Kidney glomerular epithelial cell (primary cell): ENCODE measurements at places on chromosomes 6 and 20.

- no peak for DNase-seq
Measured at GRCh38 chr6:155122199-155122950, 127.3 kb downstream of the TIAM2 start.

DNA sequence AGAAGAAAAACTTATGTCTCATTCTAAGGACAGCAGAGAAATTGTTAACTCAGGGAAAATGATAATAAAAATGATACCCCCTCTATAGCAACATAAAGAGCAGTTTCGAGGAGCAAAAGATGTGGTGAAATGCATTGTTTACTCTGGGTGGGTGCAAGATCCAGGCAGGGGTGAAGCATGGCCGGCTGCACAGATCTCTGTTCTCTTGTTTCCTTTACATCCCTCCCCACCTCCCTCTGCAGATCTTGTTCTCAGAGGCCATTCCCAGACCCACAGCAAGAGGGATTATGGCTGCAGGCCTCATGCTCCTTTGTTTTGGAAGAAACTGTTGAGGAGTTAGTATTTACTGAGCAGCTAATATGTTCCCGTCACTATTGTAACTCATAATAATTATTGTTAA is 1.8 kb downstream of the BTN3A1 start:
- DNase-seq, result no peak

DNA sequence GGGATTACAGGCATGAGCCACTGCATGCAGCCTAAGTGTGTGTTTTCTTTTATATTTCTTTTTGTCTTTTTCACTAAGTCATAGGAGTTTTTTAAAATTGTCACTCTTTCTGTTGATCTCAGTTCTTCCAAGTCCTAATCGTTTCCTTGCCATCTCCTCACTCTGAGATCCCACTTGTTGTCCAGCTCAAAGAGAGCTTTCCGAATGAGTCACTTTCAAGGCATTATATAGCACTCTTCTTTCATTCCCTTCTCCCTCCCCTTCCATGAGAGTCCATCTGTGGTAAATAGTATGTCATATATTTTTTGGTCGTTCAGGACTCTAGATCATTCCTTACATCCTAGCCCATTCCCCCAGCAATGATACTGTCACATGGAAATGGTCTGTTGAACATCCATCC is 4.3 kb downstream of the VAPB start:
- no peak for DNase-seq

GRCh38 chr6:119334535-119335264 is 14.9 kb downstream of the MAN1A1 start:
- DNase-seq, result no peak

DNA sequence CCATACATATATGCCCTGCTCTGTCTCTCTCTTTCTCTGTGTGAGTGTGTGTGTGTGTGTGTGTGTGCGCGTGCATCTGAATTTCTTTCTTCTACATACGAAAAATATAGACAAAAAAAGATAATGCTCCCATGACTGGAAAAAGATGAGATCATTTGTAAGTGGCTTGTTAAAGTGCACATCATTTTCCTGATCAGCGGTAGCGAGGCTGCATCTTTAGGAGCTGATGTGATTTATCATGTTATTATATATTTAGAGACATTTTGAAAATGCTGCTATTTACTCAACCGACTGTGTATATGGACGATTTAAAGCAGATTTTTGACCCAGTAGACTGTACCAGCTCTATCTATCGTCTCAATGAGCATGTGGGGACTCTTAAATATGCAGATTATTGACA is 265.3 kb downstream of the TSHZ2 start:
- no peak for DNase-seq

- peak; percentile 34 for DNase-seq
Measured at GRCh38 chr6:117399924-117400323, 25.8 kb downstream of the ROS1 start.

- DNase-seq, result no peak
Measured at GRCh38 chr20:62666736-62667529, 24.6 kb downstream of the SLCO4A1 start.

DNA sequence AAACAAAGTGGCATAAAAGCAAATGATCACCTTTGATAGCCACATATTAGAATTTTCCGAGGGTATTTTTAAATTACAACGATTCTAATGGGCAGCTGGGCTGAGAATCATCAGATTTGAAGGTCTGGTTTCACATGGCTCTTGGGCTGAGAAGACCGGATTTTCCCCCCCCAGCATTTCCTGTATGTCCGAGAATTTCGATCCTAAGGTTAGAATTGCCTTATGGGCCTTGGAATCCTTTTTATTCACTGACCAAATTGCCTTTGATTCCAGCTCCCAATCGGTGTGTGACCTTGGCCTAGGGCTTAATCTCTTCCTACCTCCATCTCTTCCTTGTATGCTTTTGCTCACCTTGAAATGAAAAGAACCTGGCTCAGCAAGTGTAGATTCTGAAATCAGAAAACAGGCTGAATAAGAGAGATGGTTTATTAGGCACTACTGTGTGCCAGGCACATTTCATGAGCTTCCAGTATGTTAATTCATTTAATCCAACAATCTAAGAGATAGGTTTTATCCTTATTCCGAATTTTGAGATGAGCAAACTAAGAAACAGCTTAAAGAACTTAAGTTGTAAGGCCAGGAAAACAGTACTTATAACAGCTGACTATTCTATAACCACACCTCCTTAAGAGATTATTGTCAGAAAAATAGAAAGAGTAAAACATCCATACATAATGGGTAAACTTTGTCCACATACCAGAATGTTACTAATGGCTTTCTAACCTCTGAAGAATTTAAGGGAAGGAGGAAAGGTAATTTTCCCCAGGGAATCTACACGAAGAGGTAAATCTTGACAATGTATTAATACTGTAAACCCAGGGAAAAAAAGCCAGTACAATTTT is 39.4 kb downstream of the HFE start:
- DNase-seq, result no peak

- peak; percentile 85 for DNase-seq
Measured at GRCh38 chr6:165178056-165178455, 131.3 kb downstream of the C6orf118 start.

- no peak for DNase-seq
Measured at GRCh38 chr6:90484385-90484784, 102.5 kb downstream of the MAP3K7 start.

- DNase-seq, result no peak
Measured at GRCh38 chr6:14025160-14025559, 92.4 kb upstream of the CD83 start.

GRCh38 chr6:7107578-7108195 is at the start of gene RREB1:
Gene RREB1 (plus strand): TSS chr6:7107961. CDS start chr6:7181912, 73,951 bp downstream.
- DNase-seq, result peak; percentile 45

DNA sequence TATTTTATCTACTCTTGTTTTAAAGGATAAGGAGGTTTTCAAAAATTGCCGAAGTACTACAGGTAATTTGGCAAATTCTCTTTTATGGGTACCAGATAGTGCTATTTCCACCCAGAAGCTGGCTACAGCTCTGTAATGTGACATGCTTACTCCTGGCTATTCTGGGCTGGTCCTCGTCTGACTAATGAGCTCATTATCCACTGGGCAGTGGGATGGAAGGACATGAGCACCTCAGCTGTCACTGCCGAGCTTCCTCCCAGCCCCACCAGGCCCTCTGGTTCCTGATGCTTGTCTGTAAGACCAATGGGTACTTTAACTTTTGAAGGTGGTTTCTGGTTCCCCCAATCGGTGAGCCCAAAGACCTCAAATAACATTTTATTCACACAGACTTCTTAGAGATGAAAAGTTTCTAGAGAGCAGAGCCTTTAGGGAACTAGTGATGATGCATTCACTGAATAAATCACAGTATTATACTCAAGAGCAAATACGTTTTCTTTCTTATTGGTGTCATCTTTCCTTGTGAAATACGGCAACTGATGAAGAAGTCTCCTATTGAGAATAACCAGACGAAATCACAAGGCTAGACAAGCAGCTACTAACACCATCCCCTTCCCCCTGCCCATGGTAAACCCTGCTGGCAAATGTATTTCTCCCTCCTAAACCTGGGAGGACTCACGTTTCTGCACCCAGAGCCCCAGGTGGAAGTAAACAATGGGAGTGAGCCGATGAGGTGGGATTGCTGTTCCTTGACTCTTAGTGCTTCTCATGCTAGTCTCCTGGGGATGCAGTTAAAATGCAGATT is 80.8 kb downstream of the SLC22A3 start:
- DNase-seq, result no peak

- DNase-seq, result no peak
Measured at GRCh38 chr20:7159903-7160302, 392.4 kb downstream of the BMP2 start.

DNA sequence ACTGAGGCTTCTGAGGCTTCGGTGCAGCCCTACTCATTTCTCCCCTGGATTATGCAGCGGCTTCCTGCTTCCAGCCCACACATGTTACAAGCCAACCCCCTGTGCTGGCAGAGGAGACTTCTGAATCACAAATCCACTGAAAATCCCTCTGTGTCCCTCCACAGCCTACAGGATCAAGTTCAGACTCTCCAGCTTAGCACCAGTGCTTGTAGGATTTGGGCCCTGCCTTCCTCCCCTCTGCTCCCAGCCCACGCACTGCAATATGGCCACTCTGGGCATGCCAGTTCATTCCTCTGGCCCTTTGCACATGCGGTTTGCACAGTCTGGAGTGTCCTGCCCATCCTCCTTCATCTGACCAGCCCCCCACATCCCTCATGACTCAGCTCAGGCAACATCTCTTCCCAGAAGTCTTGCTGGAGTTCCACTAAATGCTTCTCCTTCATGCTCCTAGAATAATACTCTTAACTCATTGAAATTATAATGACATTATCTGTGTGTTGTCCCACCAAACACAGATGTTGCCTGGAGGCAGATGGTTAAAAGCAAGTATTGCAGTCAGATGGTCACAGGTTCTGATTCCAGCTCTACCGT is 15.9 kb upstream of the MDGA1 start:
- no peak for DNase-seq

- DNase-seq, result no peak
Measured at GRCh38 chr20:8903655-8904605, 165.0 kb upstream of the PLCB4 start.

DNA sequence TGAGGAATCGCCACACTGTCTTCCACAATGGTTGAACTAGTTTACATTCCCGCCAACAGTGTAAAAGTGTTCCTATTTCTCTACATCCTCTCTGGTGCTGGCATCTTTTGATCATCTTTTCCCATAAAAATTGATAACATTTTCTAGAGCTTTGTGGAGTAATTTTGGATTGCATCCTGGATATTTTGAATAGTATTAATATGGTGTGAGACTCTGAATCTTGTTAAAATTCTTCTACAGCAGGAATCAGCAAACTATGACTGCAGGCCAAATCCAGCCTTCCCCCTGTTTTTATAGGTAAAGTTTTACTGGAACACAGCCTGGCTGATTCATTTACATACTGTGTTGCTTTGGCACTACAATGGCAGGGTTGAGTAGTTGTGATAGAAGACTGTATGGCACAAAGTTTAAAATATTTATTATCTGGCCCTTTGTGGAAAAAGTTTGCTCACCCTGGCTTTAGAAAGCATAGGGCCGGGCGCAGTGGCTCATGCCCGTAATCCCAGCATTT is 15.0 kb upstream of the RNF8 start:
- DNase-seq, result no peak

DNA sequence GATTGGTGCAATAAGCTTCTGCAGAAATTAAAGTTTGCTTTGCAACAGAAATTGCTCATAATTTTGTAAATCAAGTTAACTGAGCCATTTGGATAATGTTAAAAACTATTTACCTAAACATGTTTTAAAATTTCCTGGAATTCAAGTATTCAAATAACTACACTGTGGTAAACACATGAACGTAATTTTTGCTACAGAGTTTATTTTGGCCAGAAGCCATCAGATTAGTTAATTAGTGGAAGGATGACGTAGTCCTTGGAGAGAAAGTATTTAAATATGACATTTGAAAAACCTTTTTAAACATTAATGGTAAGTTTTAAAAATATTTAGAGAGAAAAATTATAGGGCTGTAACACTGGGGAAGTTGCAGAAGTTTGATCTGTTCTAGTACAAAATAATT is 121.2 kb upstream of the UST start:
- DNase-seq, result no peak

DNA sequence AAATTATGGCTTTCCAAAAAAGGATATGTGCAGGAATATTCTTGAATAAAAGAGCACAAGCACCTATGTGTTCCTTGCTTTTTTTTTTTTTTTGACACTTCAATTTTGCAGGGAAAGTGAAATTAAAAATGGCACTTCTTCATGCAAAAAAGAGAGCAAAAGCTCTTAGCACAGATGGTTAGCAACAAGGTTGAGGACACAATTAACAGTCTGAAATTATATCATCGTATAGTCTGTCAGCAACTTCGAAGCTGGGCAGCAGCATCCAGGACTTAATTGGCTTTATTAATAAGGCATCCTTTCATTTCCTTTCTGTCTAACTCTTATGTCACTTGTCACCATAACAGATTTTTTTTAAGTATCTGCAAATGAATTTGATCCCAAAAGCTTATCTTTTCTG is 122.6 kb downstream of the FUT9 start:
- DNase-seq, result no peak

DNA sequence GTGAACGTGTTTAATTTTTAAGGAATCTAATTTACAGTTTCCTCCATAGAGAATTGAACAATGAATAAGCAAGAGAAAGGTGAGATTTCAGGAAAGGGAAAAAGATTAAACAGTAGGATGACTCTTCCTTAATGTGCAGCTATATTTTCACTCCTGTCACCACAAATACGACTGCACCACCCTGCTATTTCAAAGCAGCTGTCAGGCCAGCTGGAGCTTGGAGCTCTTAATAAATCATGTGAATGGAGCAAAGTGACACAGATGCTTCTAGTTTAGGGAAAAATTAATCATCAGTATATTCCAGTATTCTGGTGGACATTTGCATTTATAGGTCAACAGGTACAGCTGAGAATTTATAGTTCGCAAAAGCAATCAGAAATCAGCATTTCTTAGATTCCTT is 56.5 kb upstream of the PKIB start:
- no peak for DNase-seq

GRCh38 chr6:143822584-143823024 is 20.5 kb upstream of the LTV1 start:
- DNase-seq, result peak; percentile 7

DNA sequence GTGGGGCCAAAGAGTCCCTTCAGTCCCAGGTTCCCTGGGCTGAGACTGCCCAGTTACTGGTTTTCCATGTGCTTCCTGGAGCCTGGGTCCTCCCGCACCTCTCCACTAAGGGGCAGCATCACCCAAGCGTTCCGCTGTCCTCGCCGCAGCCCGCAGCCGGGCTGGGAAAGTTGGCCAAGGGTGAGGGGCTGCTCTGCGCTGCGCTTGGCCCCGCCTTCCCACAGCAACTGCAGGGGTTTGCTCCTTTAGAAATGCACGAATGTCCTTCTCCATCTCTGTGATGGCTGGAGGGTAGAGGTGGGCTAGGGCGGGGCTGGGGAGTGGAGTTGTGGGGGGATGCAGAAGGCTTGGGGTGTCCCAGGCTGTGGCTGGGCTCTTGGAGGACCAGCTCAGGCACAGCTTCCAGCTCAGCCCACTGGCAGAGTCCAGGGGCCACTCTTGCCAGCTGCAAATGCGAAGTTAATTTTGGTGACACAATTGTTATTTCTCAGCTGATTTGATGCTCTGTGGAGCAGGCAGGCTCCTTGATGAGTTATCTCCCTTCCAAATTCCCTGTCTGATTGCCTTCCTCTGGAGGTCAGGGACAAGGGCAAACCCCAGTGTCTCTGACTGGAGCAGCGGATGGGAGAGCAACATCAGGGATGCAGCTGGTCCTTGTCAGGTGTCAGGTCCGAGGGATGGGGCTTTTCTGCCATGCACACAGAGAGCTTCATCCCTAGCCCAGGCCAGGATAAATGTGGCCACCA is 63.2 kb downstream of the NOL4L start:
- peak; percentile 44 for DNase-seq

- DNase-seq, result no peak
Measured at GRCh38 chr20:8187740-8188139, 55.7 kb downstream of the PLCB1 start.

GRCh38 chr6:86888301-86888700 is 49.0 kb upstream of the HTR1E start:
- DNase-seq, result no peak
